ENCODE measurements at places on chromosomes 16 and 17. TPM values are rescaled to one million over a fixed set of nuclear protein-coding genes. Genes with fewer than 3 reads are reported as not detected.

DNA sequence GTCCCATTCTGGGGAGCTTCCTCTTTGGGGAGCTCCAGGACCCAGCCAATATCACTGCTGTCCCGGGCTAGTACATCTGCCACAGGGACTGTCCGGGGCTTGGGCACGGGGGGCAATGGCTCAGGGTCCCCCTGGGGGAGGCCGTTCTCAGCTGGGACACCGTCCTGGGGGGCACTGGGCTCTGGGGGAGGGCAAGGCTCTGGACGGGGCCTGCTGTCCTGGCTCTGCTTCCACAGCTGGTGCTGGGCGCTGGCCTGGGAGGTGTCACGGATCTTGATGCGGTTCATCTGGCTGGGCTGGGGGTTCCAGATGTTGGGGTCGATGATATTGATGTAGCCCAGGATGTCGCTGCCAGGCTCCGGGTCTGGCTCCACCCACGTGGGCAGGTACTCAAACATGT lies 26.1 kb downstream of the SLC5A10 start:
- DNase-seq, result no peak

DNA sequence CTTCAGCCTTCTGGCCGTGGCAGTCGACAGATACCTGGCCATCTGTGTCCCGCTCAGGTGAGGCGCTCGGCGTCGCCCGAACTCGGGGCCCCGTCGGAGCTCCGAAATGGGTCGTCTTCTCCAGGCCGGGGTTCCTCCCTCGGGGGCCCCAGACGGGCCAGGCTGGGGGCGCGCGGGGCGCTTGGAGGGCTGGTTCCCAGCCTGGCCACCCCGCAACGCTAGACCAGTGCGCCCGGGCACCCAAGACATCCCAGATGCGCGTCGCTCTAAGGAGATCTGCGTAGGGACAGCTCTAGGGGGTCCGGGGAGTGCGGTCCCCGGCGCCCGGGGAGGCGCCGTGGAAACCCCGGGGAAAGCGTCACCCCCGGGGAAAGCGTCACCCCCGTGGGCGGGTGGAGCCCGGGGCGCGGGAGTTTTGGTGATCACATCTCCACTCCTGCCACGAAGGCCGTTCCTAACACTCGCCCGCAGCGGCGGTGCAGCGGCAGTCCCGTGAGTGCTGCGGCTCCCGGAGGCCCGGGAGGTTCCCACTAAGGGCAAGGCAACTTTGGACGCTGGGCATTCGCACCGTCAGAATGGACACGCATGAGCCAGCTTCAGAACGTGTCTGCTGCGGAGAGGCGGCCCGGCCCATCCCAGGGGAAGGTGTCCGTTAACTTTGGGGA lies 729 bp downstream of the ADORA2B start:
- DNase-seq, result no peak

- DNase-seq, result no peak
Observed at GRCh38 chr17:7114241-7114874, at the start of gene ASGR2. TSS of gene ASGR2 (minus strand) at chr17:7114822. CDS start at chr17:7114240, 582 bp downstream.

DNA sequence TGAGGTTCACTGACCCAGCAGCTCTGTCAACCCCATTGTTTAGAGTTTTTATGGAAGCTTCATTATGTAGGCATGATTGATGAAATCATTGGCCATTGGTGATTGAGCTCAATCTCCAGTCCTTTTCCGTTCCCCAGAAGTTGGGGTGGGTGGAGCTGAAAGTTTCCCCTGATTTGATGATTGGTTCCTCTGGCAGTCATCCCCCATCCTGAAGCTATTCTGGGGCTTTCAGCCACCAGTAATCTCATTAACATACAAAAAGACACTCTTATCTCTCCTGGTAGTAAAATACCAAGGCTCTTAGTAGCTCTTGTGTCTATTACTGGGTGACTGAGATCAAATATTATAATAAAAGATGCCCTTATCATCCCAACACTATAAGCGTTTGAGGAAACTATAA lies 67.1 kb downstream of the TANC2 start:
- no peak for DNase-seq

DNA sequence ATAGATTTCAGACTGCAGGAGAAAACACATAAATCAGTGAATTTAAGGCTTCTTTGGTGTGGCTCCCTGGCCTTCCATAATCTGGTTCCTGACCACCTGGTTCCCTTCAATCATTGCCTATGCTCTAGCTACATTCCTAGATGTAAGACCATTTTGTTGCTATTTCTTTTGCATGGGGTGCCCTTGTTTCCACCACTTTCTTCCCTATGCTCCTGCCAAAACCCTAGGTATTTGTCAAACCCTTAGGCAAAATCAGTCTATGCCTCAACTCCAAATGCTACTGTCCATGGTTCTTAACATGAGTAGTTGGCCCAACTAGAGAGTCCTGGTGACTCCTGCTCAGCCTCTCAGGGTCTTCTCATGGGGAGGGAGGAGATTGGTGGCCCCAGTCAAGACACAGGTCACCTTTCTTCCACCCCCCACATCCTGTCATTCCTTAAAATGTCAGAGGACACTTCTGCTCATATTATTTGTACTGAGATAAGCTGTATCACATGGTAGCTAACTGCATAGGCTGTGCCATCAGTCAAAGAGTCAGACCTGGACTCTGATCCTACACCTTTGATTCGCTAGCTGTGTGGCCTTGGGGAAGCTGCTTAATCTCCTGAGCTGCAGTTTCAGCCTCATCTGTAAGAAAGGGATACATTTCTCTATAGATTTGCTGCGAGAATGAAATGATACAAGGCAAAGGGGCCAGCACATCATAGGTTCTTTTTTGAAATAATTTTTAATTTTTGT lies 15.0 kb downstream of the ACSM5 start:
- no peak for DNase-seq

DNA sequence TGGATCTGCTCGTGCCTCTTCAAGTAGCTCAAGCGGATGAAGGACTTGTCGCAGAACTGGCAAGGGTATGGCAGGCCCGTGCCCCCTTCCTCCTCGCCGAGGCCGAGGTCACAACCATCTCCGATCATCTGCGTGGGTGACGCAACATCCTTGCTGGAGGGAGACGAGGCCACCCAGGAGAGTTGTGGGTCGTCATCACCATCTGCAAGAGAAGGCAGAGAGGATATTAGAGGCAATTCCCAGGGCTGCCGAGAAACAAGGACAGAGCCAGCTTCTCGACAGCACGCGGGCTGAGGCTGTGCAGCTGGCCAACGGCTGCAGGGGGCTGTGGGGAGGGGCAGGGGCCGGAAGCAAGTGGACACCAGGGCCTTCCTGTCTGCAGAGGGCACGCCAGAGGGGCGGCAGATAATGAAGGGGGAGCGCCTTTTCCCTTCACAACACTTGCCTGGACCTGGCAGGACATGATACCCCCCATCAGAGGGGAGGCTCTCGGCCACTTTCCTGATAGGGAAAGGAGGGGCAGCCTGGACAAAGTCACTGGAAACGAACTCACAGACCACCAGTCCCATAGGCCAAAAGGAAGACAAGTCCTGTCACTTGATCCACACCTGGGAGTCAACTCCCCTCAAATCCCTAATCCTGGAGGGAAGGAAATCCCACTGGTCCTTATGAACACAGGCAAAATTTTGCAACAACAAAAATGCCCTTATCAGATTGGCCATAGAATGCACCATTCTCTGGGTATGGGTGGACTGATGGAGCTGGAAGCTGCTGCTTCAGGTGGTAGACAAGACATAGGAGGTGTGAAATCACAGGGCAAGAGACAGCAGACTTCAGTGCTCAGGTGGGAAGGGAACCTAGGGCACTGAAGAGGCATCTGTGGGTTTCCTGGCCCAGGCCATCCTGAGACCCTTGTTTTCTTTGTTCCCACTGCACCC lies 217.0 kb downstream of the ZNF423 start:
- no peak for DNase-seq

DNA sequence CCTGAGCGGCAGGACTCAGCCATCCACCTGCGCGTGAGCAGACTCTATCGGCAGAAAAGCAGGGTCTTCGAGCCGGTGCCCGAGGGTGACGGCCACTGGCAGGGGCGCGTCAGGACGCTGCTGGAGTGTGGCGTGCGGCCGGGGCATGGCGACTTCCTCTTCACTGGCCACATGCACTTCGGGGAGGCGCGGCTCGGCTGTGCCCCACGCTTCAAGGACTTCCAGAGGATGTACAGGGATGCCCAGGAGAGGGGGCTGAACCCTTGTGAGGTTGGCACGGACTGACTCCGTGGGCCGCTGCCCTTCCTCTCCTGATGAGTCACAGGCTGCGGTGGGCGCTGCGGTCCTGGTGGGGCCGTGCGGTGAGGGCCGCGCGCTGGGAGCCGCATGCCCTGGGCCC lies 14.9 kb downstream of the METRNL start:
- no peak for DNase-seq

GRCh38 chr16:7167626-7168025 lies 165.0 kb upstream of the RBFOX1 start:
- no peak for DNase-seq

DNA sequence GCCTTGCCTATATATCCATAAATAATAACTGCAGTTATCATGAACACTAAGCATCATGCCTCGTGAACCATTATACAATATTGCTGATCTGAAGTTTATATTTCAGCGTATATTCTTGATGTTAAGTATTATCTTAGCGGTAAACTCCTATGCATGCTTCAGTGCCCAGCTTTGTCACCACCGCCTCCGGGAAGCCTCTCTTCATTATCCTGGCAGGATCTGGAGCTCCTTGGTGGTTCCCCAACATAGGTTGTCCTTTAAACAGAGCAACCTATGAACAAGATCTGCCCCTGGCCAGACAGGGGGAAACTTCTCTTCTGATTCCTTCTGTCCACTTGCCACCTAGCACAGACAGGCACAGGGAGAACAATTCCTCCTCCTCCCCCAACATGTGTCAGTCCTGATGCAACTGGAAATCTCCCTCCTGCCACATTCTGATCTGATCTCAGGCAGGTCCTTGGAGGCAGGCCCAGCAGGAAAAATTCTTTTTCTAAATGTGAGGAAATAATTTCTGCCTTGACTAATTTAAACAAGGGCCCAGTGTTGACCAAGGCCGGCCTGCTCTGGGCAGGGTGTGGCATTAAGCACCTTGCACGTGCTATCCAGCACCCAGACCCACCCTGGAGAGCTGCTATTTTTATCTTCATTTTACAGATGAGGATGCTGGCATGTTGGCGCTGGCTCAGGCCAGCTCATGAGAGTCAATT lies 22.4 kb downstream of the SPNS2 start:
- DNase-seq, result peak; percentile 77

DNA sequence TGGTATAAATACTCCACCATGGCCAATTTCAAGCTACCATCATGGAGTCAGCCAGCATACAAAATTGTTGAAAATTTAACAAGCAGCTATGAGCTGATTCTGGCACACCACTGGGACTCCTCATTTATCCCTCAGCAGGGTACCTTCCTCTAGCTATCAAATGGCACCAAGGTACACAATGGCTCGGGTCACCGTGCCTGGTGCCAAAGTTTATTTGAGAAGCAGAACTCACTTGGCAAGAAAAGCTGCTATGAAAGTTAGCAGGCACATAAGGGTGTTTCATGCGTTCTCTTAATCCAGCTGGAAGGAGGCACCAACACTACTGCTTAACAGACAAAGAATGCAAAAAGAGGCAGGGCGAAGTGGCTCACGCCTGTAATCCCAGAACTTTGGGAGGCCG lies 51.6 kb downstream of the IKZF3 start:
- DNase-seq, result no peak

GRCh38 chr17:57582881-57583756 lies 162.0 kb downstream of the CCDC182 start:
- DNase-seq, result no peak

DNA sequence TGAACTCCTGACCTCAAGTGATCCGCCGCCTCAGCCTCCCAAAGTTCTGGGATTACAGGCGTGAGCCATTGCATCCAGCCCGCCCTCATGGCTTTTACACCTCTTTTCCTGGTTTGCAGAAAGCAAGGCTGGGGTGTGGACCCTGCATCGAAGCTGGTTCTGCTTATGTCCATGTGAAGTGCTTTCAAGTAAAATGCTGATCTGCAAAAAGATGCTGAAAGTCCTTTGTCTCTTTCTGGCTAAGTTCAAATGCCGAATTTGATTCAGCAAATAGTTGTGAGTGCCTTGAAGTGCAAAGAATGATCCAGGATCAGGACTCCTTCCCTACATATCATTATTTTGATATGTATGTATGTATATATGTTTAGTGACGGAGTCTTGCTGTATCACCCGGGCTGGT lies 17.1 kb downstream of the NAA60 start:
- no peak for DNase-seq

DNA sequence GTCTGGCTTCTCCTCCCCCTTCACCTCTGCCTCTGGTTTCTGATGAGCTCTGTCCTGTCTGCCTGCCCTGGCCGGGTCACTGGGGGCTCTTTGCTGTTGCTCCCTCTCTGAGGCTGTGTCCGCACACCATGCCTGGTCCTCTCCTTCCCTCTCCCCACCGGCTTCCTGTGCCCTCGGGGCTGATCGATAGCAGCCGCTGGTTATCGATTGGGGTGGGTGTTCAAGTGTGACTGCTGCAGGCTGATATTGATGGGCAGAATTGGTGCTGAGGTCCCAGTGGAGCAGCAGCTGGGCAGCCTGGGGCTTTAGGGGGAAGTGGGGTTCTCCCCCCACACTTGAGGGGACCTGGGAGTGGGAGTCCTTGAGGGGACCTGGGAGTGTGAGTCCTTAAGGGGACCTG lies 16.4 kb downstream of the MRM1 start:
- DNase-seq, result no peak

DNA sequence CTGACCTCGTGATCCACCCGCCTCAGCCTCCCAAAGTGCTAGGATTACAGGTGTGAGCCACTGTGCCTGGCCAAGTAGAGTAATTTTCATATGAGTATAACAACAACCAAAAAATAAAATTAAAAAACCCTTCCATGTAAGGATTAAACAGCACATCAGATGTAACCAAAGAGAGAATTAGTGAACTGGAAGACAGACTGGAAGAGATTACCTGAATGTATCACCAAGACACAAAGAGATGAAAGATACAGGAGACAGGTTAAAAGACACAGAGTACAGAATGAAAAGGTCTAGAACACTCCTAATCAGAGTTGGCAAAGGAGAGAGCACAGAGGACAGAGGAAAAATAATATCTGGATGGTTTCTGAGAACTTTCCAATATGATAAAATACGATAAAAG lies 1.8 kb upstream of the TNK1 start:
- no peak for DNase-seq

The GLP2R gene
- under 0.01 TPM for total RNA-seq

The EPOP gene
- 2.4 TPM for total RNA-seq

The ITGAX gene
- under 0.01 TPM for total RNA-seq

The C16orf86 gene
- total RNA-seq, result 0.26 TPM

The TNFRSF13B gene
- total RNA-seq, result not detected

The TP53TG3 gene
- total RNA-seq, result not detected

Data from bronchial epithelial cell (primary cell).